ENCODE measurements at places on chromosomes 1 and 21. TPM values are rescaled to one million over a fixed set of nuclear protein-coding genes. Genes with fewer than 3 reads are reported as not detected.

ADAM30 gene
- total RNA-seq = not detected

FAM110D gene
- 4.1 TPM for total RNA-seq

DENND2D gene
- total RNA-seq = 1.4 TPM

RRP1 gene
- total RNA-seq = 12.6 TPM

GBP7 gene
- not detected for total RNA-seq

TMEM269 gene
- total RNA-seq = under 0.01 TPM

PPIAL4G gene
- not detected for total RNA-seq

SHE gene
- total RNA-seq = 86.5 TPM

PPFIA4 gene
- 0.13 TPM for total RNA-seq

RBM8A gene
- 60.6 TPM for total RNA-seq

PADI2 gene
- under 0.01 TPM for total RNA-seq

C1orf185 gene
- total RNA-seq = not detected

All from dermis microvascular lymphatic vessel endothelial cell (primary cell).